ENCODE measurements at places on chromosomes 6 and 20.

DNA sequence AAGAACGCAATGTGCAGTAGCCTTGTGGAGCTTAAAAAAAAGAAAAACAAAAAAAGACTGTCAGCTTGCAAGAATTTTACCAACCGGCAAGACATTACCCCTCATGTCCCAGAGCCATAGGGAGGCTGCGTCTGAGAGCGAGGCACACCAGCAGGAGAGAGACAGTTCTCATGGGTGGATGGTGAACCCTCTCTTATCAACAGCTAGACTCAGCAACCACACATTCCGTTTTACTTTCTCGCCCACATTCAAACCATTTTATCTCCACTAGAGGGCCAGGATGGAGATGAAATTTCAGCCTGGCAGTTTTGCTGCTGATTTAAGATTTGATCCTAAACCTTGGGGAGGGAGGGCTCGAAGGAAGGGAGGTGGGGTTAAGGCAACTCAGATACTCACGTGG, 247.0 kb downstream of the ATXN1 start:
- no peak for DNase-seq

DNA sequence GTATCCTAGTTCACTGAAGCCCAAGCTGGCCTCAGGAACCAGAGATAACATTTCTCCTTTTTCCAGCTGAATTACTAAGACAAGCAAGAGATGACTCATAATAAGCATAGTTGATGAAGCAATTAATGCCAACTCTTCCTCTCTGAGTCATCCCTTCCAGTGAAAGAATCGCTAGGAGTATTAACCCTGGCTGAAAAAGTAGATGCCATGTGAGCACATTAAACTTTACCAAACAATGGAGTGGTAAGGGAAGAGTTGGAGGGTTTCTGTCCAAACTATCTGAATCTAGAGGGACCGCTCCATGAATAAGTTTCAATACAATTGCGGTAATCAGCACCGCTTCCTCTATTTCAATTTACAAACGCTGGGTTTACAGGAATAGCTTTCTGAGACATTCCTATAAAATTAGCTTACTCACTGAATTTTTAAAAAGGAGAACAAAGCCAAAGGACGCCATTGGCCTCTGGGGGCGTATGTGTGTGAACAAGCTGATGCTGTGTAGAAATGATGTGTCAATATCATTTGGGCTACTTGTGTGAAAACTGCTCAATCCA, 48.3 kb downstream of the ATXN1 start:
- DNase-seq, result no peak

GRCh38 chr6:82584194-82584695, 220.6 kb downstream of the TPBG start:
- DNase-seq, result no peak

GRCh38 chr6:28207510-28208110, 17.5 kb upstream of the ZSCAN9 start:
- no peak for DNase-seq

- no peak for DNase-seq
Measured at GRCh38 chr6:81623106-81623759, 129.2 kb downstream of the TENT5A start.
